ENCODE measurements at places on chromosomes 5 and 9.

- no peak for DNase-seq
Observed at GRCh38 chr9:21153336-21154017, 11.8 kb upstream of the IFNW1 start.

- no peak for DNase-seq
Observed at GRCh38 chr9:35537913-35538312, 48.0 kb downstream of the RUSC2 start.

DNA sequence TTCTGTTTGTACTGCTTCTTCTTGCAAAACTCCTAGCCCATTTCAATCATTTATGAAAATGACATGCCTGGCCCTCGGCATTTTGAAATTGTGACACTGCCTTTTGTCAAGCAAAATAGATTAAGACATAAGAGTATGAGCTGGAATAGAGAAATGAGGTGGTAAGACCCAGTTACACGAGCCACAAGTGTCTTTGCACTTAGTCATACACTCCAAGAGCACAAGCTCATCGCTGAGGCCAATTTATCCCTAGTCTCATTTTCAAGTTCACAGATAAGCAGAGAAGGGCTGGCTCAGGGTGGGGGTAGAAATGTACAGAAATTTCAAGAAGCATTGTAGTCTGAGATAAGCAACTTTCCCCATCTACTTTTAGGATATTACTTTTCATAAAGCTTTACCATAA is 40.6 kb upstream of the MAP1B start:
- DNase-seq: no peak

DNA sequence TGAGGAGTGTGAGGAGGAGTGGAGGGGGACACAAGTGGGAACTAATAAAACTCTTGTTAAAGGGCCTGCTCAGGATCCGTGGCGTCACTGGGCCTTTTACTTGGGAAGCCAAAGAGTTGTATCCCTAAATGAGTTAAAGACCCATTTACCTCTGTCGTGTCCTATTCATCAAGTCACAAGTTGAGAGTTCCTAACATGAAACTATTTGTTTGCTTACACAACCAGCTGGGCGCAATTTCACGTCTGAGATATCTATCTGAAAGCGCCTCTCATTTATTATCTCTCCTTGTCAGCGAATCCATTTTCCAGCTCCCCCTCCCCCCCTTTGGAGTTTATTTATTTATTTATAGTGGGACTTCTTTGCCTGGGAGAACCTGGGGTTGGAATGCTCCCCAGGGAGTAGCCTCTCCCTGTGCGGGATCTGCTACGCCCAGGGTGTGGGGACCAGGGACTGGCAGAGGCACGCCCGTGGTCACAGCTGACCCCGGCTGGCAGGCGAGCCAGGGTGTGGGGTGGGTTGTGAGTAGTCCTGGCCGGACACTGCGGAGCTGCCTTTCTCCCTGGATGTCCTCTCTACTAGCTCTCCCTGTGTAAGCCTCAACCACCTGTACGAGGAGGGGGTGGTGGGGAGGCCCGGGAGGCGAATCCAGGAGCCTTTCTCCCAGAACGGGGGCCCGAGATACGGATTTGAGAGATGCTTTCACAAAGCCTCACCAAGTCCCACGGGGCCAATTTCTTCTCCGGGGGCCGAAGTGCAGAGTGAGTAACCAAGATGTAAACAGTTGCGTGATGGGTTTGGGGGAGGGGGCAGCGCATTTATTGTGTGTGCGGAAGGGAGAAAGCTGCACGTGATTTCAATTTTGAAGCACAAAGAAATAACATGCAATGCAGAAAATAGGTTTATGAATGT is 15.3 kb downstream of the NR2F1 start:
- DNase-seq: no peak

GRCh38 chr9:135216791-135217441 is 129.4 kb downstream of the OLFM1 start:
- no peak for DNase-seq

DNA sequence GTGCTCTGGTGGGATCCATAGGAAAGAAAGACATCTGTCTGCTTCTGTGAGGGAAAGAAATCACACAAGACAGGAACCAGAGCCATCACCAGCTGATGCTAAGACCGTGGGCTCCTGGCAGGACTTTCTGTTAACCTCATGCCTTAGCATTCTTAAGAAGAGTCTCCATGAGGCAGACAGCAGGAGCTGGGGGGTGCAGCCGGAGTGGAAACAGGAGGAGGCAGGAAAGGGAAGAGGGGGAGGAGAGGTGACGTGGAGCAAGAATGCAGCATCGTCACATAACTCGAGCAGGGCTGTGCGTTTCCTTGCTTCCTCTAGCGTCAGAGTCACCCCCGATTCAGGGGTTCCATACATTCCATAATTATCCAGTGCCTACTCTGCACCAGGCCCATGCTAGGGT is 53.6 kb downstream of the ERGIC1 start:
- DNase-seq: no peak

Measured in NCI-H187 treated with DMSO at 0.1 percent for 48 hours (cell line).